ENCODE measurements at places on chromosomes 4 and X.

GRCh38 chr4:56297776-56298175 is 89.5 kb downstream of the AASDH start:
- DNase-seq, result no peak

DNA sequence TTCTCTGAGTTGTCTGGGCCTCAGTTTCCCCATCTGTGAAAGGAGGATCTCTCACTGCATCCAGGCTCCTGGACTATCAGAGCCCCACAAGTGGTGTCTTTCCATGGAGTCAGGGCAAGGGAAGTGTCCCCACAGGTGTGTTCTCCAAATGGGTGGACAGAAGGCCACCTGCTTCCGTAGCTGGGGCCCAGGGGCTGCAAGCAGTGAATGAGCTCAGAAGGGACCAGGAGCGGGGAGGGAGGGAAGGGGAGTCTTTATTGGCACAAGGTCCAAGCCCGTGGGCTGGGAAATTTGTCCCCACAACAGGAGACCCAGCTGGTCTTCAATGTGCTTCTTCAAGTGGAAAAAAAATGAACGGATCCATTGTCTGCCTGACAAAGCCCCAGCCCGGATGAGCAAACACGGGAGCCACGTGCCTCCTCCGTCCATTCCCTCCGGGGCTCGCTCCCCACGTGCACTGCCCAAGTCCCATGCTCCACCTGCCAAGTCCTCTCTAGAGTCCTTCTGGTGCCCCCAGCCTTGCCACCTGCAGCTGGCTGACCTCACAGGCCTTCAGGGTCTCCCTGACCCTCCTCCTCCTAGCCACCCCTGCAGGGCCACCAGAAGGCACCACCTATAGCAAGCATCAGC is 72.0 kb downstream of the JAKMIP1 start:
- no peak for DNase-seq

DNA sequence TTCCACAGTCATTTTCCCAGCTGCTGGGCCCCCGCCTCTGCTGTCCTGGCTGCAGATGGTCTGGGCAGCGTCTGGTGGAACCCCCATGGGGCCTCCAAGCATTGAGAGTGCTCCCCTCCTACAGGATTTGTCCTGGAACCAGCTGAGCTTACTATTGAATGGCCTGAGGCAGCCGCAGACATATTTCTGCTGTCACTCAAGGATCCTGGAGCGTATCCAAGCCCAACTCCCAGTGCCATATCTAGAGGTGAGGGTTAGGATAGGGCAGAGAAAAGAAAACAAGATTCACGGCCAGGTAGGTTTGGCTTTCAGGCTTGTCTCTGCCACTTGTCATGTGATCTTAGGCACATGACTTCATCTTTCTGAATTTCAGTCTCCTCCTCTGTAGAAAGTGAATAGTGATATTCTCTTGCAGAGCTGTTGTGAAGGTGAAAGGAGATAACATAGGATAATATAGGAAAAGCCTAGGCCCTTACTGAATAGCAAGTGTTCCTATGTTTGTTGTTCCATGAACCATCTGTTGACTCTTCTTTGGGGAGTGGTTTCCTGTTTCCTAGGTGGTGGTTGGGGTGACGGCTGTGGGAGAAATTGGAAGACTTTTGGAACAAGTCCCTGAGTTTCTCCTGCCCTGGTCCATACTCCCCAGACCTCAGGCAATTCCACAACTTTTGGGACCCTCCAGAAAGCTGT is 52.3 kb downstream of the SEPSECS start:
- no peak for DNase-seq

DNA sequence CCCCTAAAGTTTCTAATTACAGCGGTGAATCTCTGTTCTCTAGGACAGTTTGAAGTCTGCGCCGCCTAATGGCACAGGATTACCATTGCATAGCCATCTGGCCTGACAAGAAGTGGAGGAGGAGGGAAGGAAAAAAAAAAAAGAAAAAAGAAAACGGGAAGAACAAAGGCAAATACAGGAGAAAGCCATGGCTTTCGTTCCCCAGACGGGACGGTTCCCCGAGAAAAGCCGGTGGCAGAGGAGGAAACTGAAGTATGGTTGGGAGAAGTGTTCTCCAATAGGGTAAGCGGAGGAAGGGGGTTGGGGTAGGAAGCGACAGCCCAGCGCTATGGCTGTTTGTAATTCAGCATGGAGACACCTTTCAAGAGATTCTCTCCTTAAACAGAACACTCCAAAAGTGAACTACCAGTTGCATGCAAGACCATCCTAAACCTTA is 80.8 kb downstream of the HMGN5 start:
- peak; percentile 58 for DNase-seq

DNA sequence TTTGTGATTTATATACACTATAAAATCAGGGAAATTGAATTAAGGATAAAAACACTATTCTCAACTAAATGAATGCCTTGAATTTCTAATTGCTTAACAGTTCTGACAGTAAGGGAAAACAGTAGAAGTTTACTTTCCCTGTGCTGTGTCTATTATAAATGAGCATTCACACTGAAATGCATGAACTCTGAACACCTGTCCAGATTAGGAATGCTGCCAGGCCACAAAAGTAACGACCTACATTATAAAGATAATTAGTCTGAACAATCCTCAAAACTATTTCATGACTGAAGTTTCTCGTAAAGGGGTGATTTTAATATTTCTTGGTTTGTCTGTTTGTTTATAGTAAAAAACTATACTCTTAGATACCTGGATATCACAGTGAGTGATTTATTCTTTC is 2.0 kb downstream of the NDST3 start:
- no peak for DNase-seq

- no peak for DNase-seq
These were observed 212.8 kb upstream of the PDE5A start for GRCh38 chr4:119841361-119841760.

- DNase-seq, result peak; percentile 73
These were observed 46.5 kb downstream of the HADH start for GRCh38 chr4:108036213-108036612.

DNA sequence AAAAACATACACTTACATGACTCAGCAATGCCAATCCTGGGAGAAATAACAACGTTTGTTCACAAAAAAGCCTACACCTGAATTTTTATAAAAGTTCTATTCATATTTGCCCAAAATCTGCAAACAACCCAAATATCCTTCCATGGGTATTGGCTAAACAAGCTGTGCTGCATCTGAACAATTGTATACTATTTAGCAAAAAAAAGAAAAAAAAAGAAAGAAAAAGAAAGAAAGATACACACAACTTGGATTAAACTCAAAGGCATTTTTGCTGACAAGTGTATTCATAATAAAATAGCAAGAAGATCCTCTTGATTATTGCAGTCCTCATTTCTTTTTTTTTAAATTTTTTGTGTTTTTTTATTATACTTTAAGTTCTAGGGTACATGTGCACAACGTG is 24.5 kb upstream of the MAGEA3 start:
- DNase-seq, result no peak

- no peak for DNase-seq
These were observed 1679.2 kb upstream of the TENM3 start for GRCh38 chr4:180564026-180564425.

- DNase-seq, result no peak
These were observed 62.1 kb upstream of the PRRG3 start for GRCh38 chrX:151633157-151633556.

- DNase-seq, result no peak
These were observed 475.3 kb downstream of the EPHA5 start for GRCh38 chr4:65195002-65195401.

DNA sequence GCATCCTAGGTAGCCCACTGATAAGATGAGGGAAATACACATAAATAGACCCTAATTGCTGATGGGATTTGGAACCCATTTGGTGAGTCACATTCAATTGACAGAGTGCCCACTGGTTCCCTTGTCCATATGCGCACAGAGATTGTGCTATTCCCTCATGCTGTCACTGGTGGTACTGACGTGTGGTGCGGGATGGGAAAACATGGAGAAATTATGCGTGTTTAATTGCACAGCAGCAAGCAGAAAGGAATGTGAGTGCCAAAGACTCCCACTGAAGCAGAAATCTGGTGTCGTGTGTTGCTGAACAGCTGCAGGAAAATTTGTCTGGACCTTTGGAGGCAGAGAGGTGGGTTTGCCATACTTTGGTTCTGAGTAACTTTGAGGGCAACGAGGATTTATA is 92.2 kb downstream of the NHSL2 start:
- no peak for DNase-seq

GRCh38 chr4:169051761-169052593 is 41.9 kb upstream of the CBR4 start:
- DNase-seq, result no peak

DNA sequence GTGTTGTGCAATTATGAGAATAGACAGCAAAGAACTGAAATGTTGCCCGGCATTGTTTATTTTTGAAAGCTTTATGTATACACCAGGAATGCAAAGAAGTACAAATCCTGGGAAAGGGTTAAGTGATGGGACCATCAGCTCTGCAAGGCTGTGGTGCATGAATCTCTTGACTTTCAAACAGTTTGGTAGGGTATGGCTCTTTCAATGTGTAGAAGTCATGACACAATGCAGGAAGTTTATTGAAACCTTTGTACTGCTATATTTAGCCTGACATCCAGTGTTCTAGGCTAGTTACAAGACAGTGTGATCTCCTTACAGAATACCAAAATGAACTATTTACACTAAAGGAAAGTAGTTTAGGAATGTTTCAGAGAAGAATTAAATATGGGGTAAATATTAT is 206.8 kb upstream of the HAND2 start:
- DNase-seq, result no peak

DNA sequence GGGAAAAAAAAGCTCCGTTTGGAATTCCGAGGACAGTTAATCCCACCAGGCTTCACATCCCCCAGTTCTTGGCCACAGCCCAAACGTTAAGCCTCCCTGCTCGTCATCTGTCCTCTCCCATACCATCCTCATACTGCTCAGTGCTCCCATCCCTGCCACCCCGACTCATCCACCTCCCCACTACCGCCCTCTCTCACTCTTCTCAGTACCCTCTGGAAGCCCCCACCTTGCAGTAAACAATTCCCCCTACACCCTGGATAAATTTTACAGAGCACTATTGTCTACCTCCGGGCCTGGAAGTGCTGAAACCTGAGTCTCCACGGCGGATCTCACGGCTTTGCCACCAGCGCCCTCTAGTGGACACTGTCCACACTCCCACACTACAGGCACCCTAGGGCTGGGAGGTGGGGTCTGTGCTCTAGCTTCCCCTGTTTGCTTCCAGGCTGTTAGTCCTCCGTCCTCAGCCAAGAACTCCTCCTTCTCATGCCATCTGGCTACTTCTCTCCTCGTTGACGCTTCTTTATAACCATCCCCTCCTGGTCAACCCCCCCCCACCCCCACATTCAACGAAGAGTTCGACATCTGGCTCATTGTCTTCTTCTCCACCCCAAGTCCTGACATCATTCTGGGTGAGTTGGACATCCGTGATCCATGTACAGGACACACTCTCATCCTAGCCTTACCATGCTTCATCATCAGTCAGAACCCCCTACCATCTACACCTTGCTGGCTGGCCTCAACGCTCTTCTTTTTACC is 54.5 kb downstream of the RTL9 start:
- peak; percentile 74 for DNase-seq

GRCh38 chrX:11458170-11458569 is 165.0 kb downstream of the AMELX start:
- no peak for DNase-seq

DNA sequence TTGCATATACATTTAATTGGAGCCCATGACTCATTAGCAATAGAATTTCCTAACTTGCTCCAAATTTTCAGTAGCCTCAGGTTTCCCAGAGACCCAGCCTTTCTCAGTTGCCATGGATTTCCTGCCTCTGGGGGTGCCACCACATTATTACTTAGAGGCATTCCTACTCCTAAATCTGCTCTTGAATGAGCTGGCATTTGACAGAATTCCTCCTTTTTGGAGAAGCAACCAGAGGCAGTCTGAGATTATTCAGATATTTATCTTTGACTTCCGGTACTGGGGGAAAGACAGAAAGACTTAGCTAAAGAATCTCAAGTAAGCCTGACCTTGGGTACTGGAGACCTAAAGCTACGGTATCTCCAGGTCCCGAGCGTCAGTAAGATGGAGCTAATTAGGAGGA is 76.3 kb downstream of the DCHS2 start:
- DNase-seq, result no peak

- peak; percentile 17 for DNase-seq
These were observed at the start of gene PTCHD1 for GRCh38 chrX:23334848-23335599. Gene PTCHD1 (plus strand): TSS chrX:23334849. CDS start chrX:23334876, 27 bp downstream.

GRCh38 chrX:85244450-85245211 is 840 bp downstream of the ZNF711 start:
- peak; percentile 2 for DNase-seq

DNA sequence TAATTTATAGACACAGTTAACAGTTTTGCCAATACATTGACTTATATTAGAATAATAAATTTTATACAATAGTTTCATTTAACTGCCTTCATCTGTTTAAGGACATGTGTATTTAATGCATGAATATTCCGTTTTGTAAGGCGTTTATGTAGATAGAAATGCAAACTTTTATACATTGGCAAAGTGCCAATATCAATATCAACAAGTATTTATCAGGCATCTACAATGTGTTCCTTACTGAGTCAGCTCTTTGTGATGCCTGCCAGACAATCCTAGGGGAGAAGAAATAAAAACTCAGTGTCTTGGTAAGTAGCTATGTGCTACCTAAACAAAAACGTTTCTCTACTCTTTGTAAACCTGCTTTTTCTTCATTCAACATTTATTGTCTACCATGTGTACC is 1142.2 kb downstream of the C4orf33 start:
- no peak for DNase-seq

DNA sequence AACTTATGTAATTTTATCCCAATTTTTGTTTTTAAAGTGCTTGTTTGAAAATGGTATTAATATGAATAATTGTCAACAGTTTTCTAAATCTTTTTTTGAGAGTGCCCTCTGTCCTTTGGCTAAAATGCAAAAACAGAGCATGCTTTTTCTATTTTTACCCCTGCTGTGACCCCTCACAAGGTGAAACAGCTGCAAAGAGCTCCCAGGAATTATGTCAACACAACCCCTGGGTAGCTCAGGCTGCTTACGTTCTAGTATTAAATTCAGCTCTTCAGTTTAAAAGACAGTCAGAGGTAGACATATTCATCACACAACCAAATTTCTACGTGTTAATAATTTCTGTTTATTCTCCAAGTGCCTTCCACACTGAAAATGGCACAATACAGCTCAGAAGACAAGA is 367.5 kb downstream of the PRDM5 start:
- no peak for DNase-seq

DNA sequence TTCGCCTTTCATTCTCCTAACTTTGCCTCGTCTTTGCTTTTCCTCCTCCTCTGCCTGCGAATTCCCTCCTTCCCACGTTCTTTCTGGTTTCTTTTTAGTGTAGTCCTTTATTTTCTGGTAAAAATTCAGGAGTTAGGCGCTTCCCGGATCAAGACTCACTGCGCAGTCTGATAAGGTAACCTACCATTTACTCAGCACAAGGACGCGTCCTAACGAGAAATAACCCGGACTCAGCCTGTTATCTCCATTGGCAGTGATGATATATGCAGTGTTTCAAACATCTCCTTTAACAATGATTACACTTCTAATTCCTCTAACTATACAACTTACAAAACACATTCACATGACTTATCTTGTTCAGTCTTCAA is 357 bp upstream of the ETNPPL start:
- no peak for DNase-seq

GRCh38 chr4:121978172-121978516 is 26.3 kb upstream of the TRPC3 start:
- no peak for DNase-seq
